Stimulated activated CD8-positive, alpha-beta memory T cell treated with anti-CD3 and anti-CD28 coated beads, Interleukin-2, amount 100 ng/mL, for 48 hours (primary cell): ENCODE measurements at places on chromosomes 4 and X.

DNA sequence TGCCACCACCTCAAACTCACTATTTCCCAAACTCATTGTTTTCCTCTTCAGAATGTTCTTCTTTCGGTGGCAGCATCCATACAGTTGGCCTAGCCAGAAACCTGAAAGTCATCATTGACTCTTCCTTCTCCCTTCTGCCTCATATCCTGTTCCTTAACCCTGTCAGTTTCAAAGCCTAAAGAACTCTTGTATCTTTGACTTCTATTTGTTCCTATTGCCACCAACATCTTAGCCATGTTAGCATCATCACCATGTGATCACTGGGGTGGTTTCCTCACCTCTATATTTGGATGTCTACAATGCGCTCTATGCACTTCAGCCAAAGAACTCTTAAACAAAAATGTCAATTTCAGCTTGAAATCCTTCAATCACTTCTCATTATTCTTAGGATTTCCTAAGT lies 29.0 kb downstream of the DDX60L start:
- DNase-seq: no peak

DNA sequence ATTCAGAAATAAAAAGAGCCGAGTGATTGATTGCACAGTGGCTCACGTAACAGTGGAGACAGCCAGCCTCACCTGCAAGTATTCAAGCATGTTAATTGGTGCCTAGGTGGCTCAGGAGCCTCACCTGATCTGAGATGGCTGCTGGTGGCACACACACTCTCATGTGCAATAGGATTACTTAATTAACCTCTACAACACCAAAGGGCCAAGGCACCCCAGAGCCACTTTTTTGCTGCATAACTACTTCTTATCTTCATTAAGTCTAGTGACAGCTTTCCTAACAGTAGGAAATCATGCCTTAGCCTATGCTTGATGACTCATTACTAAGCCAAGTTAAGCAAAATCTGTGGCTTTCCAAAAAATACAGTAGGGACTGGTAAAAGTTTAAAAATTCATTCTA lies 117.3 kb upstream of the NOCT start:
- no peak for DNase-seq

DNA sequence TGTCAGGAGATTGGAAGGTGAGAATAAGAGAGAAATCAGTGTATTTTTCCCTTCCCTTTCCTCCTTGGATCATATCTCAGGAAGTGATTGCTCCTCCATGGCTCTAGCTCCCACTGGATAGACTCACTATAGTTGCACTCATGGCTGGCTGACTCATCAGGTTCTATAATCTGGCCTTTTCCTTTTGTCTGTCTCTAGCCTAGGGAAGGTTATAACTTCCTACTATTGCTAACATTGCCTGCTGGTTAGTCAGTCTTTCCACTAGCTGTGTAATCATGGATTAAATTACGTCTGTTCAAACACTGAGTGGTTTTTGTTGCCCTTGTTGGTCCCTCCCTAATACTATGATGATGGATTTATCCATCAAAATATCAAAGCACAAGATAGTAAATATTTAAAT lies 195.5 kb upstream of the VEGFC start:
- DNase-seq: no peak

GRCh38 chrX:16814597-16814996 lies 28.3 kb downstream of the TXLNG start:
- no peak for DNase-seq

DNA sequence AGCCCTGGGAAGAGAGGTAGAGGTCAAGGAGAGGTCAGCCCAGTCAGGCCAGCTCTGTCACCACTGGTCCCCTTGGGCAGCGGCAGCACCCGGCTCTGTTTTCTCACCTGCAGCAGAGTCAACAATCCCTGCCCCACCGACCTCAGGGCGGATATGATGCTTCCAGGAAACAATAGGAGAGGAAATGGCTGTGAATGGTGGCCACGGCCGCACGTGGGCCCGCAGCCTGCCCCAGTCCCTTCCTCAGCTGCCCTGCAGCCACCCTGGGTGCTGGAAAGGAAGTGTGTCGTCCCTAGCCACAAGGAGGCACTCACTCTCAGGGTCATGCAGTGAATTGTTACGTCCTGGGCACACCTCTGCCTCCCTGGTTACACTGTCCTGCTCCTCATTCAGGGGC lies 92.5 kb upstream of the ENPP6 start:
- no peak for DNase-seq

GRCh38 chr4:100168521-100168920 lies 21.7 kb downstream of the DDIT4L start:
- DNase-seq: no peak

GRCh38 chrX:87571964-87572363 lies 54.4 kb downstream of the KLHL4 start:
- no peak for DNase-seq

DNA sequence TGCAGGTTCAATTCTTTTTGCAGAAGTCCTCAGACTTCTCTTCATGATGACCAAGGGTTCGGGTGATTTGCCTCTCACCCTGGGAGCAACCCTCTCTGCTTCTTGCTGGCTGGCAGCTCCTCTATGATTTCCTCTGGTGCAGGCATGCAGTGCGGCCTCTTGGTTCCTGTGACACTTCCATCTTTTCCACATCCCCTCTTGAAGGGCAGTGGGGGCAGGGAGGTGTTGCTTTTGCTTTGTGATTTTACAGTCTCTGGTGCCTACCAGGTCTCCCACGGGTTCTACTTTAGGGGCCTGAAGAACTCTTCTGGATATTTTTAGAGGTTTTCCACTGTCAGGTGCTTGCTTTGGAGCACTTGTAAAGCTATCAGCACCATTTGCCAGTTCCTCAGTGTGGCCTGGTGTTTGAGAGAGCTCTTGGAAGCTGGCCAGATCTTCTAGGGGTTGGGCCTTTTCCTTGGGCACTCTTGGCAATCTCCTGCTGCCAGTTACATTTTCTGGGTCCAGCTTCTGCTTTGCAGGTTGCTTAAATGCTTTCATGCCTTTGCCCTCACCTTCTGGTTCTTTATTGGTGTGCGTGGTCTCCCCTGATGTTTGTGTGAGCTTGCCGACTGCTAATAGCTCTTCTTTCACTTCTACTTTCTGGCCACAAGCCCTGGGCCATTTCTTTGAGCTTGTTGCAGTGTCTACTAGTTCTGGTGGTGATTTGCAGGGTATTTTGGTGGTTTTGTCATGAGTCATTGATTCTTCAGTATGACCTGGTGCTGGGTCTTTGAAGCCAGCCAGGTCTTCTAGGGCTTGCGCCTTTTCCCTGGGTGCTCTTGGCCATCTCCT lies 11.5 kb upstream of the CHST7 start:
- DNase-seq: no peak

DNA sequence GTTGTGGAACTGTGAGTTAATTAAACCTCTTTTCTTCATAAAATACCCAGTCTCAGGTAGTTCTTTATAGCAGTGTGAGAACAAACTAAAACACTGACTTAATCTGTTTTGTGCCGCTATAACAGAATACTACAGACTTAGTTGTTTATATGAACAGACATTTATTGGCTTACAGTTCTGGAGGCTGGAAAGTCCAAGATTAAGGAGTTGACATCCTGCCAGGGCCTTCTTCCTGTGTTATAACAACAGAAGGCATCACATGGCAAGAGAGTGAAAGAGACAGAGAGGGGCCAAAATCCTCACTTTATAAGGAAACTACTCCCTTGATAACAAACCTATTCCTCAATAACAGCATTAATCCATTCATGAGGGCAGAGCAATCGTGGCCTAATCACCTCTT lies 42.5 kb upstream of the KCNIP4 start:
- no peak for DNase-seq

DNA sequence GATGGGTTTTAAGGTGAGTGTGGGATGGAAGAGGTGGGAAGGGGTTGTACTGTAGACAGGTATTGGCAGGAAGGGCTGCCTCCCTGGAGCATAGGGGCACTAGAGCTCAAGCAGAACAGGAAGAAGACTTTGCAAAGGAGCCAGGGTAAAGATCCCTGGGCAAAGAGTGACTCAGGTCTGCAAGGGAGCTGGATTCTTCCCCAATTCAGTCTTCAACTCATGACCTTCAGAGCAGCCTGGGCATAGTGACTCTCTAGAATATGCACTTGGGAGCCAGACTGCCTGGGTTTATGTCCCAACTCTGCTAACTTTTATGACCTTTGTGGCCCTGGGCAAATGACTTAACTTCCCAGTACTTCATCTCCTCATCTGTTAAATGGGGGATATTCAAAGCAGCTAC lies 4.0 kb downstream of the LONRF3 start:
- no peak for DNase-seq

DNA sequence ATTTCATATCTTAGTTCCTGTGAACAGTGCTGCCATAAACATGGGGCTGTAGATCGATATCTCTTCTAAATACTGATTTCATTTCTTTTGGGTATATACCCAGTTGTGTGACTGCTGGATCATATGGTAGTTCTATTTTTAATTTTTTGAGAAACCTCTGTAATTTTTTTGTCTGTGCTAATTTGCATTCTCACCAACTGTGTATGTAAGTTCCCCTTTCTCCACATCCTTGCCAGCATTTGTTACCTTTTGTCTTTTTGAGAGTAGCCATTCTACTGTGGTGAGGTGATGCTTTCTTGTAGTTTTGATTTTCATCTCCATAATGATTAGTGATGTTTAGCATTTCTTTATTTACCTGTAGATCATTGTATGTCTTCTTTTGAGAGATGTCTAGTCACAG lies 2086.5 kb upstream of the TENM3 start:
- DNase-seq: no peak

- DNase-seq: no peak
Observed at GRCh38 chr4:185685804-185686203, 126.2 kb downstream of the SORBS2 start.

- no peak for DNase-seq
Observed at GRCh38 chr4:152385551-152385950, 150.3 kb downstream of the FBXW7 start.

- no peak for DNase-seq
Observed at GRCh38 chr4:186932196-186932595, 208.5 kb upstream of the FAT1 start.

DNA sequence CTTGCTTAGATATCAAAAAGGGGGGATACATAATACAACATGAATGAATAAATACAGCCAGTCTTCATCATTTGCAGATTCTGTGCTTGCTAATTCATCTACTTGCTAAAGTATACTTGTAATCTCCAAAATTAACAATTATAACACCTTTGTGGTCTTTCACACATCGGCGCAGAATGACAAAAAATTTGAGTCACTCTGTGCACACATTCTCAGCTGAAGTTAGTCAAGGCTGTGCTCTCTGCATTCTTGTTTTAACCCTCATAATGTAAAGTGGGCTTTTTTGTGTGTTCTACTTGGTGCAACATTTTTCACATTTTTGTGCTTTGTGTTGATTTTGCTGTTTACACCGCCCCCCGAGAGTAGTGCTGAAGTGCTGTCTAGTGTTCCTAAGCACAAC lies 65.8 kb upstream of the GPRIN3 start:
- DNase-seq: no peak

GRCh38 chr4:153205757-153206156 lies 1.5 kb downstream of the TRIM2 start:
- no peak for DNase-seq

DNA sequence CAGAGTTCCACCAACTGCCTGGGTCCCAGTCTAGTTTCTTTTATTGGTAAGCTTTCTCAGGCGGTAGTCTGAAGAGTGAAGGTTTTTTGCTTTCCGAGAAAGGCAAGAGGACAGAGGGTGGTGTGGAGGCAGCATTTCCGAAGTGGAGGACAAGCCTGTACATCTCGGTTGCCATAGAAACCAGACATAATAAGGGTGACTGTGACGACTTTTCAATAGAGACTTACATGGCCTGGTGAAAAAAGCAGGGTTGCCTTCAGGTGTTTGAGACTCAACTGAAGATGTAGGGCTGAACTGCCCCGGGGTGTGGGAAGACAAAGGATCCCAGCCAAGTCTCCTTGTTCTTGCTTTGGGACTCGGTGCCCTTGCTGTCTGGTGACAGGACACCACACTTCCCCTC lies 53.6 kb upstream of the RAB40AL start:
- no peak for DNase-seq

GRCh38 chrX:56733459-56734046 lies 4.5 kb downstream of the NBDY start:
- peak; percentile 16 for DNase-seq

DNA sequence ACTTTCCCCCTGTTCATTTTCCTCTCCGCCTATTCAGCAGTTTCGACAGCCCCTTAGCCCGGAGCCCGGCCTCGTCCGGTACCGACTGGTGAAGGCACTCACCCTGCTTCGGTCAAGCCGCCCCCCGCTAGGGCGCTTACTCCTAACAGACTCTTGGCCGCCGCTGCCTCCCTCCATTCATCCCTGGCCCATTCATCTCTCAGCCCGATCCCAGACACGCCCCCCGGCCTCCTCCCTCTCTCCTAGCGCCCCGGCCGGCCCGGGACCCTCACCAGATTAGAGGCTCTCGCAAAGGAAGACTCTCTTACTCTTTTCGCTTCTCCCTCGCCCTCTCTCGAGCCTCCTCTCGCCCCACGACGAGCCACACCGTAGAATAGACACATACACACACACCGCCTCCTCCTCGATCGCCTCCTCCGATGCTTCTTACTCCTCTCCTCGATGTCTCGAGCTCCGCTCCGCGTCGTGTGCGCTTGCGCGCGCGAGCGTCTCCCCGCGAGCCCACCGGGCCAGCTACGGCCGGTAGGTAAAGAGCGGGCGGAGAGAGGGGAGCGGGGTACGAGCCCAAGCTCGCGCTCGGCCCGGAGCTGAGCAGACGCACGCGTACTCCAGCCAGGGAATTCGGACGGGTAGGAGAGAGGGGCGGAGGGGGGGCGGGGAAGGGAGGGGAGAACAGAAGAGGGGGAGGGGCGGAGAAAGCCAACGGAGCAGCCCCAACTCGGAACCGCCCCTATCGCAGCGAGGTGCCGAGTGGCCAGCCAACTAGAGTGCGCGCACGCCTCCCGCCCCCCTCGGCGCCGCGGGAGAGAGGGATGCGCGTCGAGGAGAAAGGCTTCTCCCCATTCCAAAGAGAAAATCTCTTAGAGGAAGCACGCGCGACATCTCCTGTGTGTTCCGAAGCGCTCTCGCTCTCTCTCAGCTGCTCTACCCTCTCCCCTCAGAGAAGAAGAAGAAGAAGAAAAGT lies at the start of gene WNK3:
Gene WNK3, minus strand, starts transcription at position 633 of the 964 bp plus-strand sequence.
- DNase-seq: no peak

GRCh38 chr4:124806403-124806802 lies 93.9 kb upstream of the ANKRD50 start:
- DNase-seq: no peak

- DNase-seq: no peak
Observed at GRCh38 chr4:147096667-147097604, 151.3 kb upstream of the TTC29 start.

DNA sequence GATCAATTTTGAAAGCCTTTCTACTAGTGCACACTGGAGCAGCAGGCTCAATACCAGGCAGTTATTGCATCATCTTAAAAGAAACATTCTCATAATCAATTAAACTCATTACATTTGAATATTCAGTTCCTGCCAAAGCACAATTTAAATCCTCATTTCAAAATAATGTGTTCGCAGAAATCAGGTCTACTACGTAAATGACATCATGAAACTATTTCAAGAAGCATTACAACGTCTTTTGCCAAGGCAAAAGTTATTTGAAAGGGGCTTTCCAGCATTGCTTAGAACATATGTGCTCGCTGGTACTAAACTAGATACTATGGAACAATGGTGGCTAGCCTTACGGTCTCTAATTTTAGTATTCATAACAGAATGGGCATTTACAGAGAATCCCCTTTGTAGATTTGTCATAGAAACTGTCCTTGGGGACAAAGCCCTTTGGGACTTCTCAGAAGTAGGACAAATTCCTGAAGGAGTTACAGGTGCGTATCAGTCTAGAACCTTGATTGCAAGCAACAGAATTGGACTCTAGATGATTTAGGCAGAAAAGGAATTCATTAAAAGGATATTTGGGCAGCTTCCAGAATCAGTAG lies 27.6 kb upstream of the HUWE1 start:
- DNase-seq: no peak

GRCh38 chr4:183260491-183261151 lies 59.5 kb downstream of the CLDN22 start:
- no peak for DNase-seq
